ENCODE measurements at places on chromosomes 12 and 14. TPM values are rescaled to one million over a fixed set of nuclear protein-coding genes. Genes with fewer than 3 reads are reported as not detected.

Gene DIO2
- total RNA-seq, result 0.68 TPM

Gene POTEM
- not detected for total RNA-seq

Gene RPL10L
- not detected for total RNA-seq

Gene PLCZ1
- total RNA-seq, result not detected

Gene A2M
- not detected for total RNA-seq

Gene NEUROD4
- total RNA-seq, result not detected

Gene TEP1
- 29.0 TPM for total RNA-seq

Gene RGS6
- not detected for total RNA-seq

Gene CKAP4
- total RNA-seq, result 125 TPM

Gene DENR
- total RNA-seq, result 46.1 TPM

Gene CLEC1B
- not detected for total RNA-seq

Gene ACVRL1
- not detected for total RNA-seq

Gene ANKS1B
- total RNA-seq, result 0.07 TPM

Gene GNB3
- 0.34 TPM for total RNA-seq

Gene LTBR
- total RNA-seq, result 95.4 TPM

Gene PLA2G1B
- total RNA-seq, result not detected

Gene ATP6V1D
- 108 TPM for total RNA-seq

Gene STAC3
- total RNA-seq, result 0.36 TPM

Gene PMEL
- 1.4 TPM for total RNA-seq

Gene STYK1
- 1.4 TPM for total RNA-seq

Gene RFLNA
- 0.34 TPM for total RNA-seq

Gene NOXRED1
- 0.50 TPM for total RNA-seq

Gene HOXC12
- total RNA-seq, result not detected

Gene CHGA
- under 0.01 TPM for total RNA-seq

Gene HSPB8
- total RNA-seq, result 2.7 TPM

Gene OR10G3
- not detected for total RNA-seq
